ENCODE measurements at places on chromosomes 11 and 22. TPM values are rescaled to one million over a fixed set of nuclear protein-coding genes. Genes with fewer than 3 reads are reported as not detected.

TEX12 gene
- 0.77 TPM for polyA plus RNA-seq

MFNG gene
- polyA plus RNA-seq = not detected

PHOX2A gene
- not detected for polyA plus RNA-seq

E2F8 gene
- not detected for polyA plus RNA-seq

IRAG1 gene
- 1.3 TPM for polyA plus RNA-seq

MRTFA gene
- polyA plus RNA-seq = 2.9 TPM

CCDC89 gene
- polyA plus RNA-seq = not detected

OR5B21 gene
- polyA plus RNA-seq = not detected

BIRC3 gene
- not detected for polyA plus RNA-seq

CFAP68 gene
- 211 TPM for polyA plus RNA-seq

CDC42BPG gene
- polyA plus RNA-seq = not detected

FAM76B gene
- polyA plus RNA-seq = 4.4 TPM

PITPNM1 gene
- 0.10 TPM for polyA plus RNA-seq

POU2AF3 gene
- polyA plus RNA-seq = 0.65 TPM

OSBP2 gene
- 13.5 TPM for polyA plus RNA-seq

CPT1A gene
- polyA plus RNA-seq = 2.9 TPM

OR52N1 gene
- not detected for polyA plus RNA-seq

PANX2 gene
- polyA plus RNA-seq = 0.11 TPM

SCN2B gene
- 19.5 TPM for polyA plus RNA-seq

KRTAP5-8 gene
- not detected for polyA plus RNA-seq

POU2AF1 gene
- not detected for polyA plus RNA-seq

DENND6B gene
- 2.6 TPM for polyA plus RNA-seq

RAB1B gene
- polyA plus RNA-seq = 12.7 TPM

GTSE1 gene
- not detected for polyA plus RNA-seq

SCUBE1 gene
- not detected for polyA plus RNA-seq

MMP7 gene
- not detected for polyA plus RNA-seq

GGT1 gene
- 2.4 TPM for polyA plus RNA-seq

SPTY2D1 gene
- 5.7 TPM for polyA plus RNA-seq

PAX6 gene
- polyA plus RNA-seq = 29.7 TPM

OR4C5 gene
- polyA plus RNA-seq = not detected

C22orf23 gene
- 4.0 TPM for polyA plus RNA-seq

TRPM5 gene
- not detected for polyA plus RNA-seq

CCDC87 gene
- polyA plus RNA-seq = not detected

TMEM191B gene
- polyA plus RNA-seq = not detected

OR52B2 gene
- polyA plus RNA-seq = not detected

GLYAT gene
- polyA plus RNA-seq = not detected

CCDC73 gene
- 0.91 TPM for polyA plus RNA-seq

CLMP gene
- polyA plus RNA-seq = 103 TPM

OR52N2 gene
- not detected for polyA plus RNA-seq

BTBD18 gene
- polyA plus RNA-seq = not detected

CRYBA4 gene
- polyA plus RNA-seq = not detected

CRYAB gene
- 517 TPM for polyA plus RNA-seq

MPZL2 gene
- polyA plus RNA-seq = not detected

OR5A1 gene
- polyA plus RNA-seq = not detected

FAM227A gene
- 0.93 TPM for polyA plus RNA-seq

EFCAB6 gene
- polyA plus RNA-seq = 5.9 TPM

DGCR6 gene
- 8.0 TPM for polyA plus RNA-seq

PGA4 gene
- polyA plus RNA-seq = not detected

YAP1 gene
- polyA plus RNA-seq = 3.6 TPM
